ENCODE measurements at places on chromosomes 2 and 18.
A peak's percentile ranks its signal among the peaks of the same experiment; 100 is the strongest.

GRCh38 chr18:75072672-75073371 lies 136.1 kb downstream of the PTGR3 start:
- DNase-seq = no peak

DNA sequence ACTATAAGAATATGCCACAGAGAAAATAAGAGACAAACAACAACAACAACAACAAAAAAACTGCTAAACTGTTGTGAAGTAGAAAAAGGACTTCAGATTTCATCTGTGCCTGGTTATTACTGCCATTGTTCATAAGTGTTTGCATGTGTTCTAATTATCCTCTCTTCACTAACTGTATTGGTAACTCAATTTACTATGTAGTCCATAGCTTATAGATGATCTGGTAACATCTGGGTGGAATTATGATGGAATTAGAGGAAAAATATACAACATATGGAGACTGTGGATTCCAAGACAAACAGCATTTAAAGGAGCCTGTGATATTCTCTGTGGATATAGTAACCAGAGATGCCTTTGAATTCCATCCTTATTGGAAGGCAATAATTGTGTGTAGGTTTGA lies 1891.5 kb upstream of the PIK3C3 start:
- no peak for DNase-seq

DNA sequence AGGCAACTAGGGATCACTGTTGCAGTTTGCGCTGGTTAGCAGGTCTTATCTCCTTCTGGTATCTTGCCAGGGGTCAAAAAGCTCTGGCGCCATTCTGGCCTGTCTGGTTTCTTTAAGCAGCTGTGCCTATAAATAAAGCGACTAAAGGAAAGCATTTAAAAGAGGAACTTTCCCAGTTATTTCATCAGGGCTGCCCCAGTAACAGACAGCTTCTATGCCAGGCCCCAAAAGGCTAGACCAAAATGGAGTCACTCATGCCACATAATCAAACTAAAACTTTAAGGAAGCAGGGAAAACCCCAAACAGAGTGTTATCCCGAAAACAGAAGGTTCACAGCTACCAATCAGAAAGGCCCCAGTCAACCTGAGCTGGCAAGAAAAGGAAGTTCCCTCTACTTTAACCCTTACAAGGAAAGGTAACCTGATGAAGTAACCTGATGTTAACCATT lies 41.2 kb upstream of the HNRNPA3 start:
- no peak for DNase-seq

GRCh38 chr2:66189553-66189952 lies 245.4 kb upstream of the MEIS1 start:
- DNase-seq = no peak

- no peak for DNase-seq
Observed at GRCh38 chr18:68569936-68570335, 145.0 kb downstream of the TMX3 start.

DNA sequence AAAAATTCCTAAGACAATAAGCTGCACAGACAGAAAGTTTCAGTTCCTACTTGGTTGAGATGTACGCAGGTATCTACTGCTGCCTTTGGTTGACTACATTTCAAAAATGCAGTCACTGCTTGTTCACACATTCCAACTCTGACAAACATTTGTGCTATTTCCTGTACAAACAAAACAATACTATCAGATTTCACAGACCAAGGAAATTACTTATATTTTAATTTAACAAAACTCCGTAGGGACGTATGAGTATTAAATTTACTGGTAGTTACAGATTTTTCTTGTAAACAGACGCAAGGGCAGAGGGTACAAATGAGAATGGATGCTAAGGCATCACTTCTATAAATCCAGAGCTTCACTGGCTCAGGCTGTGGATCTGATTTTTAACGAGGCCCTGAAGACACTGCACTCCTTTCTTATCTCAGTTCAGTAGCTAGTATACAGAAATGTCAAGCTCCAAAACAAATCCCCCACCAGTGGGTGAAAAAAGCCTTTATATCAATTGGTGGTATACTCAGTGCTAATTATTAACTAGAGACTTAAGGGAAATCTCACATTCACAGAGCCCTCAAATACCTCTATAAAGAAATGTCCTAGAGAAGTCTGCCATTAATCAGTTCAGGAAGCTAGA lies 31.7 kb upstream of the TTC32 start:
- DNase-seq = no peak

- DNase-seq = no peak
Observed at GRCh38 chr2:15643791-15644585, 52.3 kb downstream of the DDX1 start.

DNA sequence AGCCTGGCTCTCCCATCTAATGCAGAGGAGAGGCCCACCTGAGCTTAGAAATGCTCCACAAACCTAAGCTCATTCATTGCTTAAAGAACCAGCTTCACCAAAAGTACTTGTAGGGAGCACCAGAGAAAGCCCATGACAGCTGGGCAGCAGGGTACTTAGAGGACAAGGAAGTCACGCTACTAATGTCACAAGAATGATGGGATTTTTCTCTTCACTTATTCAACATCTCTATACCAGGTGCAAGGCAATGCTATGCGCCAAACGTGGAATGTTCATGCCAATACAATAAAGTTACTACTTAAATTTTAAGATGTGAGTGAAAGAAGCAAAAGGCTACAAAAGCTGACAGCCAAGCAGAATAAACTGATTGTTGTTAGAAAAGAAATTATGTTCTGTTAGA lies 36.0 kb downstream of the LONRF2 start:
- DNase-seq = no peak

GRCh38 chr2:143564419-143564818 lies 435.2 kb downstream of the ARHGAP15 start:
- no peak for DNase-seq

DNA sequence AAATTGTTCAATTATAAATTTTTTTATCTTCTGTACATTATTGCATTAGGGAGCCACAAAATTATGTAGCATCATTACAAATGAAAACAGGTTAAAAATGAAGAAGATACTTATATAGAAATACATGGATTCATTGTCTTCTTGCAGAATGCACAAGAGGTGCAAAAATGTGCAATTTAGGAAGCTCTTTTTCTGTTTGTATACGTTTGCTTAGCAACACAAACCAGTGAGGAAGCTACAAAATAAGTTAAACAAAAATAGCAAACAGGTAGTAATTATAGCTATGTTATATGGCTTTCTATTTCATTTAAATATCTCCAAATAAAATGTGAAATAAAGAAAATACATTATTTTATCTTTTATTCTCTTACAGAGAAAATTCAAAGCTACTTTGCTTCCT lies 177.6 kb upstream of the SESTD1 start:
- DNase-seq = no peak

DNA sequence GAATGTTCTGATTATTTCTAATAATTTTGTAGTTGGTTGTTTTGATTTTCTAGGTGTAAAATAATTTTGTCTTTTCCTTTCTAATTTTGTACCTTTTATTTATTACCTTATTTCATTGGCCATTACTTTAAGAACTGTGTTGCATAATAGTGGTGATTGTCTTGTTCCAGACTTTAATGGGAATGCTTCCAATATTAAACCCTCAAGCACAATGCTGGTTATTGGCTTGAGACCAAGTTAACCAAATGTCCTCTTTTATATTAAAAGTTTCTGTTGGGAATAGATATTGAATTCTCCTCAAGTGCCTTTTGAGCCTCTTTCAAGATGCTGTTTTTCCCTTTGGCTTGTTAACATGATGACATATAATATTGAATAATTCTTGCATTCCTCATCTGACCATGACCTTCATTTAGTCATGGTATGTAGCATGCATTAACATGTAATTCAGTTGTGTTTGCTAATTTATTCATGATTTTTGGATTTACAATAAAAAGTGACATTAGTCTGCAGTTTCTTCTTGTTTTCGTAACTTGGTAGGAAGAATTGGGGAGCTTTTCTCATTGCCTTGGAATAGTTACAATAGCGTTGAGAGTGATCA lies 141.7 kb downstream of the DIS3L2 start:
- no peak for DNase-seq

GRCh38 chr2:62958206-62958605 lies 92.4 kb upstream of the OTX1 start:
- no peak for DNase-seq

DNA sequence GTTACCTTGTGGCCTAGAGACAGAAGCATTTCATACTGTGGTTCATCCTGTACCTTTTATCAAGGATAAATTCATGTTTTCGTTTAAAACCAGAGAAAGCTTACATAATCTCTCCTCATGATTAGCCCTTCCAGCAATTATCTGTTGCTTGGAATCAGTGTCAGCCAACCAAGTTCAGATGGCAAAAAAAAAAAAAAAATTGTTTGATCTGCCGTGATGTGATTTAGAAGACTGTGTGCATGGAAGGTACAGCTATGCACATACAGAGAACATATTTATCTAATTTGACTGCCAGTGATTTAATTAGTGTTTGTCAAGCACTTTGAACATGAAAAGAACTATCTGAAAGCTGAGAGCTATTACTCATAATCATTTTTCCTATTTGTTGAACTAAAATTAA lies 180.9 kb downstream of the ZEB2 start:
- no peak for DNase-seq

GRCh38 chr2:122707224-122707824 lies 951.9 kb downstream of the TSN start:
- DNase-seq = no peak

DNA sequence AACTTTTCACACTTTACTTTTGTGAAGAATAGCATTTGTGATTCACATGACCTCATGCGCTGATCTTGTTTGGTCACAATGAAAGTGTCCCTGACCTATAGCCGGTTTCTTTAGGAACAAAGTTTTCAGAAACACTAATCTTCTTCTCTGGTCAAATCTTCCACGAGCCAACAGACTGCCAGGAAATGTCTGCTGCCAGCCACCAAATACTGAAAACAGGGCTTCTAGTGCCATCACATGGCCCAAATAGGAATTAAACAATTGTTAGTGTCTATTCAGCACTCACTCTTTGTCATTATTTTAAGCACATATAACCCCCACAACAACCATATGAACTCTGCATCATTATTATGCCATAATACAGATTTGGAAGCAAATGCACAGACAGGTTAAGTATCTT lies 286.5 kb upstream of the SYT4 start:
- DNase-seq = no peak

DNA sequence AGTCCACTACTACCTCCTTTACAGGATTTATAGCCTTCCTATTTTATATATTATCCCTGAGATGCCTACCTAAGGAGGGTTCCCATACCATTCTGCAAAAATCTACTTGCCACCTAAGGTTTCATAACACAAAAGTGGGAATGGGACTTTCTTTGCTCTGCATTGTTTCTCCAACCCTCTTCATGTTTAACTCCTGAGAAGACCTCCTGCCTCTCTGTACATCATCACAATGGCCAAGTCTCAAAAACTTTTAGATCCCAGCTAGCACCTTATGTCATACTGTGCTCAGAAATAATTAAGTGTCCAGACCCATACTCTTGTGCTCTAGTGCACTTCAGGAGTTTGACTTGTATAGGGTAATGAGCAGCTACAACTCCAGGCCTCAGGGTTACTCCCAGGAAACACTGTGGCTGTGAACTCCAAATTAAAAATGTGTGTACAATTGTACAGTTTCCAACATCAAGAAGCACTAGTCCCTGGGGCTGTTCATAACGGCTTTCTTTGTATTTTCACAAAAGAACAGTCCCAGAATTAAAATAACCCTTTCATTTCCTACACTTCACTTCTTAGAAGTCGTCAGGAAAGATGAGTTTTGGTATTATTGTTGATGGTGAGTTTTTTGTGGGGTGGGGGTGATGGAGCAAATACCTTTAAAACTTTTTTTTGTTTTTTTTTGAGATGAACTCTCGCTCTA lies 39.4 kb downstream of the METAP1D start:
- no peak for DNase-seq

- no peak for DNase-seq
Observed at GRCh38 chr2:128488434-128488833, 169.8 kb upstream of the HS6ST1 start.

- no peak for DNase-seq
Observed at GRCh38 chr18:22349317-22349898, 68.3 kb downstream of the CTAGE1 start.

GRCh38 chr2:63047321-63048279 lies 3.0 kb upstream of the OTX1 start:
- peak; percentile 62 for DNase-seq

GRCh38 chr2:5740817-5741216 lies 48.6 kb downstream of the SOX11 start:
- no peak for DNase-seq

- no peak for DNase-seq
Observed at GRCh38 chr2:1611886-1612285, 132.4 kb downstream of the PXDN start.

GRCh38 chr18:31555971-31556747 lies 35.5 kb upstream of the TTR start:
- no peak for DNase-seq

GRCh38 chr2:2892892-2893291 lies 484.7 kb downstream of the EIPR1 start:
- peak; percentile 24 for DNase-seq

DNA sequence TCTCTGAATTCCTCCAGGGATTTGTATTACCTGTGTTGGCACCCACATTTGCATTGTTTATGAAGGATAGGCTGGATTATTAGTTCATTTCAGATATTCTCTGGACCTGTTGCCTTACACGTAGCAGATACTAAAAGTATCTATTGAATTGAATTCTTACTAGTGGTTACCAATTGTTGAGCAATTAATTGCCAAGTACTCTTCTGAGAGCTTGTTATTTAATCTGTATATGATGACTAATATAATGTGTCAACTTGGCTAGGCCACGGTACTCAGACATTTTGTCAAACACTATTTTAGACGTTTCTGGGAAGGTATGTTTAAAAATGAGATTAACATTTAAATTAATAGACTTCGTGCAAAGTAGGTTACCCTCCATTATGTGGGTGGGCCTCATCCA lies 2.5 kb upstream of the SPP2 start:
- no peak for DNase-seq

- no peak for DNase-seq
Observed at GRCh38 chr2:9745153-9745899, 97.9 kb upstream of the TAF1B start.

GRCh38 chr2:232567721-232568120 lies 17.2 kb downstream of the EIF4E2 start:
- DNase-seq = no peak
